GM12892 (cell line): ENCODE measurements at places on chromosomes 5 and 9.

- DNase-seq: no peak
Observed at GRCh38 chr9:136761545-136761981, 2.8 kb downstream of the LCN15 start.

- no peak for DNase-seq
Observed at GRCh38 chr5:1192971-1193590, 8.3 kb upstream of the SLC6A19 start.

DNA sequence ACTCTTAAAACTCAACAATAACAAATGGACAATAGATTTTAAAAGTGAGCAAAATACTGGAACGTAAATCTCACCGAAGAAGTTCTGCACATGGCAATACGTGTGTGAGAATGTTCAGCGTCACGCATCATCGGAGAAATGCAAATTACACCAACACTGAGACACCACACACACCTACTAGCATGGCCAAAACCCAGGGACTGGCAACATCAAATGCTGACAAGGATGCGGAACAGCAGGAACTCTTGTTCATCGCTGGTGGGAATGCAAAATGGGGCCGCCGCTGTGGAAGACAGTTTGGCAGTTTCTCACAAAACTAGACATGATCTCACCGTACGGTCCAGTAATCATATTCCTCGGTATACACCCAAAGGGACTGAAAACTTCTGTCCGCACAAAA, 21.6 kb upstream of the CLPTM1L start:
- no peak for DNase-seq

DNA sequence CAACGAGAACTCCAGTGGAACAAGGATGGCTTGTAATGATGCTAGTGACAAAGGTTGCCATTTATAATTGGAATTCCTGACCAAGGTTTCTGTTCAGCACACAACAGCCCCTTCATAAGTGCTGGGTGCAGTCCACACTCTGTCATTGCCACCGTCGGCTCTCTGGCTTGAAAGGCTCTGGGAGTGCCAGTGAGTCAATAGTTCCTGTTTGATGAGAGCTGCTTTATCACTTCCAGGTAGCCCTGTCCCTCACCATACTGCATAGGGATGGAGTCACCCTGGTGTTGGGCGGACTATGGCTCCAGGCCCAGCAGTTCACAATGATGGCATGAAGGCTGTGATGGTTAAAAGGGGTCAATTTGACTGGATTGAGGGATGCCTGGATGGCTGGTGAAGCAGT, 34.6 kb upstream of the SEMA4D start:
- no peak for DNase-seq

DNA sequence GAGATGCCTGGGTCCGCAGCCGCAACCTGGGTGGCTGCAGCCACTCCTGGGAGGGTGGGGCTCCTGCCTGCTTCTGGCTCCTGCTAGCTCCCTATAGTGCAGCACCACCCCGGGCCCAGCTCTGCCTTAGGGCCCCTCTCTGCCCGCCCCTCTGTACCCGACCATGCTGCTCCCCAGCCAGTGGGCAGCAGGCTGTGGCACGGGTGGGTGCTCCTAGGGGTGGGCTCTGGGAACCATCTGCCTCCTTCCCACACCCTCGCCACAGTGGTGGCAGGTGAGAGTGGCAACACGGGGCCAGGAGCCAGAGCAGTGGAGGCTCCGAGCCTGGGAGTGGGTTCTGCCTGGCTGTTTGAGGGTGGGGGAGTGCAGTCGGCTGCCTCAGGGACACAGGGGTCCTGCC, 7.8 kb upstream of the MTMR12 start:
- DNase-seq: no peak

- no peak for DNase-seq
Observed at GRCh38 chr5:74082512-74083055, 456.6 kb downstream of the ARHGEF28 start.

- DNase-seq: no peak
Observed at GRCh38 chr5:93399675-93400074, 181.3 kb downstream of the NR2F1-AS1 start.

GRCh38 chr9:124258607-124259157, 933 bp downstream of the NEK6 start:
- no peak for DNase-seq

- no peak for DNase-seq
Observed at GRCh38 chr5:80592105-80592504, 22.0 kb upstream of the ANKRD34B start.

- no peak for DNase-seq
Observed at GRCh38 chr5:102889033-102889432, 133.9 kb downstream of the PAM start.

GRCh38 chr5:96718635-96719077, 56.5 kb downstream of the CAST start:
- DNase-seq: no peak

DNA sequence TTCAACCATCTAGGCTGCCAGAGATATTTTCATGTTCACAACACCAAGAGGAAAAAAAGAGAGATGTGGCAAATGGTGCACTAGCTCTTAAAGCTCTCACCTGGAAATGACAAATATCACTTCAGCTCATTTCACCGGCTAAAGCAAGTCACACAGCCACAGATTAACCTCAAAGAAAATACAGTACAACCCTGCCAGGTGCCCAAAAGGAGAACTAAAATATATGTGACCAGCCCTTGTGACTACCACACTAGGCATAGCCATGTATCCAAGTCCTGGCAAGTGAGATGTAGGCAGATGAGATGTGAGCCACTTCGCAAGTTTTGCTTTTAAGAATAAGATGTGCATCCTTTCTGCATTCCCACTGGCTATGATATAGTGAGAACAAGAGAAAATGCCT, 41.4 kb downstream of the AGTPBP1 start:
- no peak for DNase-seq

GRCh38 chr5:112848116-112848811, 12.8 kb upstream of the SRP19 start:
- no peak for DNase-seq

GRCh38 chr9:27329291-27329690, 32.3 kb upstream of the EQTN start:
- DNase-seq: no peak

GRCh38 chr5:1244976-1245375, 19.8 kb downstream of the SLC6A18 start:
- no peak for DNase-seq

- DNase-seq: peak; percentile 52
Observed at GRCh38 chr9:131178382-131178781, 53.0 kb downstream of the NUP214 start.

DNA sequence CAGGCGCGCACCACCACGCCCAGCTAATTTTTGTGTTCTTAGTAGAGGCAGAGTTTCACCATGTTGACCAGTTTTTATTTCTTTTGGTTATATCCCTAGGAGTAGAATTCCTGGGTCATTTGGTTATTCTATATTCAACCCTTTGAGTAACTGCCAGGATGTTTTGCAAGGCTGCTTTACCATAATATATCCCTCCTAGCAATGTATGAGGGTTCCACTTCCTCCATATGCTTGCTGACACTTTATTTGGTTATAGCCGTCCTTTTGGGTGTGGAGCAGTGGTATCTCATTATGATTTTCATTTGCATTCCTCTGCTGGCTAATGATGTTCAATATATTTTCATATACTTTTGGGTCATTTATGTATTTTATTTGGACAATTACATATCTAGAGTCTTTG, 81.2 kb downstream of the RAB24 start:
- no peak for DNase-seq

GRCh38 chr5:27011274-27011673, 27.1 kb downstream of the CDH9 start:
- DNase-seq: no peak

DNA sequence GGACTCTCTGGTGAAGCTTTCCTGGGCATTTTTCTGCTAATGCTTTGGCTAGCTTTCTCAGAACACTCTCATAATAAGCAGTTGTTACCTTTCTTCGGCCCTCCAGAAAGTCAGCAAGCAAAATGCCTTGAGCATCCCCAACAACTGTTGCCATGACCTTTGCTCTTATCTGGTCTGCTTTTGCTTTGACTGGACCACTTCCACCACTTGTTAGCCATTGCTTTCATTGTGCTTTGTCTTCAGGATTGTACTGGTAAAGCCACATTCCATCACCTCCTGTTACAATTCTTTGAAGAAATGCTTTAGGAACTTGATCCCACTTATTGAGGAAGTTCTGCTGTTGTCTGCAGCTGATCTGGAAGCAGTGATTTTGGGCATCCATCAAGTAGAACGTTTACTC, 35.7 kb downstream of the RAD50 start:
- no peak for DNase-seq

DNA sequence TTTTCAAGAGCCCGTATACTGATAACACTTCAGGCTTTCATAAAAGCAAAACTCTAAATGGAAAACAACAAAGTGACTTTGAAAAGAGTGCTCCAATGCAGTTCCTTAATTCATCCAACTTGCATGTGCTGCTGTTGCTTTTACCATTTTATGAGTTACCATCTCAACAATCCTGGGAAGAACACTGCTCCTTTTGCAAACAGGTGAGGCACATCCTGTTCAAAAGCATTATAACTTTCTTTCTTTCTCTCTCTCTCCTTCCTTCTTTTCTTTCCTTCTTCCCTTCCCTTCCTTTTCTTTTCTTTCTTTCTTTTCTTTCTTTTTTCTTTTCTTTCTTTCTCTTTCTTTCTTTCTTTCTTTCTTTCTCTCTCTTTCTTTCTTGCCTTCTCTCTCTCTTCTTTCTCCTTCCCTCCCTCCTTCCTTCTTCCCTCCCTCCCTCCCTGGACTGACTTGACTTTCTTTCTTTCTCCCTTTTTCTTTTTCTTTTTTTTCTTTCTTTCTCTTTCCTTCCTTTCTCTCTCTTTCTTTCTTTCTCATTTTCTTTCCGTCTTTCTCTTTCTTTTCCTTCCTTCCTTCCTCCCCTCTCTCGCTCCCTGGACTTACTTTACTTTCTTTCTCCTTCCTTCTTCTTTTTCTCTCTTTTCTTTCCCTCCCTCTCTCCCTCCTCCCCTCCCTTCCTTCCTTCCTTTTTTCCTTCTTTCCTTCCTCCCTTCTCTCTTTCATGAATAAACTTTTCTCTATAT, 11.2 kb upstream of the PARP8 start:
- no peak for DNase-seq

- DNase-seq: no peak
Observed at GRCh38 chr5:125597338-125597737, 825.9 kb upstream of the GRAMD2B start.

DNA sequence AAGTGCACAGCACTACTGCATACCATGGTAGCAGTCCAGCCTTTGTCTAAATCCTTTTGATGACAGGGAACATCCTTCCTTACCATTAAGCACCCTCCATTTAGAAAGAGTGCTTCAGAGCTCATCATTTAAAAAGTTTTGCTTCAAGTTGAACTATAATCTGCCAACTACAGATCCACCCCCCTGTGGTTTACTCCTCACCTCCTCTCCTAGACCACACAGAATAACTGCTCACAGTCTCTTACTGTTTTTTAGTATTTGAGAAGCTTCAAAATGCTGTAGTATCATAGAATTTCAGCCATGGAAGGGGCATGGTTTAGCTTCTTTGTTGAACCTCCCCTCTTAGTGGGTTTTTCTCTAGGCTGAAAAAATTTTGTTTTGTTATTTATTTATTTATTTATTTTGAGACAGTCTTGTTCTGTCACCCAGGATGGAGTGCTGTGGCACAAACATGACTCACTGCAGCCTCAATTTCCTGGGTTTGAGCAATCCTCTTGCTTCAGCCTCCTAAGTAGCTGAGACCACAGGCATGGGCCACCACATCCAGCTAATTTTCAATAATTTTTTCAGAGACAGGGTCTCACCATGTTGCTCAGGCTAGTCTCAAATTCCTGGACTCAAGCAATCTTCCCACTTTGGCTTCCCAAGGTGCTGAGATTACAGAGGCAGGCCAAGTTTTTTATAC, 384.3 kb upstream of the RFX3 start:
- DNase-seq: no peak

DNA sequence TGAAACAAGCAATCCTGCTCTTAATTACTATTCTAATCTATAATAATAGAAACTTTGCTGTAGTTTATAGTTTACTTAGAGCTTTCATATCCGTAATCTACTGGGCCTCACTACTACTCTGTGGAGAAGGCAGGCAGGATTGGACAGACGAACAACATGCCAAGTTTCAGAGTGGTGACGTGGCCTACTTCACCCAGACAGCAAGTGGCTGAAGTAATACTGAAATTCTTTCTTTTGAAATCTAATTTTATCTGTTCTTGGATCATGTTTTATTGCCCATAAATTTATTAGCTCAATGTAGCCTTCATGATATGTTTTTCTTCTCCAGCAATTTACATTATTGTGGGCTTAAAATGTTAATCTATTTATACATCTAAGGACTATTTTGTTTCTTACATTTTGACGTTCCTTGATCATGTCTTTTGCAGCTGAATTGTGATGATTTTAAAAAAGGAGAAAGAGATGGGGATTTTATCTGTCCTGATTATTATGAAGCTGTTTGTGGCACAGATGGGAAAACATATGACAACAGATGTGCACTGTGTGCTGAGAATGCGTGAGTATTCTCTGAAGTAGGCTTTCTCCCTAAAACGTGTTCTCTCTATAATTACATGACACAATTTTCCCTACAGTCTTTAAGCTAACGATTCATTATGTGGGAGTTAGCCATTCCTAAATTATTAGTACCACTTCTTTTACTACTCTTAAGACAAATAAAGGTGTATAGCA, 22.4 kb downstream of the SPINK5 start:
- DNase-seq: no peak

DNA sequence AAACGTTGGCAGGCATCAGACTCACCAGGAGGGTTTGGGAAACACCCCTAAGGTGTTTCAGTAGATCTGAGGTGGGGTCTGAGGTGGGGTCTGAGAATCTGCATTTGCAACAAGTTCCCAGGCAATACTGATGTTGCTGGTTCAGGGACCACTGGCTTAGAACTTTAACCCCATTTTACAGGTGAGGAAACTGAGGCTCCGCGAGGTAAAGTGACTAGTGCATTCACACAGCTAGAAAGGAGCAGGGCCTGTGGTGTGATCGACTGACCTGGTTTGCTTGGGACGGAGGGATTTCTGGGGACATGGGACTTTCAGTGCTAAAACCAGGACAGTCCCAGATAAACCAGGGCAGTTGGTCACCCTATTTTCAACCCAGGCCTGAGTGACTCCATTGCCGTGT, 81.4 kb upstream of the ZNF618 start:
- DNase-seq: no peak

- no peak for DNase-seq
Observed at GRCh38 chr9:126328407-126328806, 1.8 kb downstream of the MVB12B start.

GRCh38 chr5:29150840-29151239, 2042.6 kb upstream of the CDH6 start:
- DNase-seq: no peak
